ENCODE measurements at places on chromosomes 6 and 20.

- DNase-seq = no peak
These were observed 31.8 kb downstream of the SUN5 start for GRCh38 chr20:32972181-32973076.

- DNase-seq = no peak
These were observed 143.6 kb downstream of the TFAP2B start for GRCh38 chr6:50962213-50962759.

- no peak for DNase-seq
These were observed 105.1 kb upstream of the GPR6 start for GRCh38 chr6:109872968-109873545.

- no peak for DNase-seq
These were observed 9.9 kb downstream of the CCDC167 start for GRCh38 chr6:37489697-37490336.

DNA sequence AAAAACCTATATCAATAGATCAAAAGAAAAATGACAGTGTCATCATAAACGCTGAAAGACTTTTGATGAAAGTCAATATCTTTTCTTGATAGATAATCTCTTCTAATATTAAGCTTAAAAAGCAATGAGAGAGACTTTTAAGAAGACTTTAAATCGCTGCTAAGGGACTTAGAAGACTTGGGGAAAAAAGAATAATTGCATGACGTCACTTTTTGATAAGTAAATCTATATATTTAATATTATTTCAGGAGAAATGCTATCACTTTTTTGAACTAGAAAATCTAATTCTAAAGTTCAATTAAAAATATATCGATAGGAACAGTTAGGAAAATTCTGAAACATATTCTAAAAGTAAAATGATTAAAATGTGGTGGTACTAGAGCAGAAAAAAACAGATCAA, 78.7 kb upstream of the TSHZ2 start:
- no peak for DNase-seq

DNA sequence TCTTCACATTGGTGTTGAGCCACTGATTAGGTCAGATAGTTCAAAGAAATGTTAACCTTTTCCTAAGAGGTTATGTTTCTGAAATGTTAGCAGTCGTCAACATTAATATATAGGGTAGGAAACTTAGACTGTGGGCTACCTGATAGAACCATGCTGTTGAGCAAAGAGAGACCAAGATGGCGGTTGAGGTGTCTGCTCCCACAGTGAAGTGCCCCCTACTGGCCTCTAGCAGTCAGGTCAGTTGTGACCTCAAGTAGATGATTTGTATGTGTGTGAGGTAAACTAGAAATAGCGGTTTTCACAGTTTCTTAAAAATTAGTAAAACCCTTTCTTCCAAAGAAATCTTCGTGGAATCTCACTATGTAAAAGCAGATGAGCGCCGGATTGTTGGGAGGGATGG, 40.3 kb downstream of the MTHFD1L start:
- DNase-seq = no peak

GRCh38 chr20:3798373-3798768, 2.3 kb downstream of the CDC25B start:
- DNase-seq = no peak

DNA sequence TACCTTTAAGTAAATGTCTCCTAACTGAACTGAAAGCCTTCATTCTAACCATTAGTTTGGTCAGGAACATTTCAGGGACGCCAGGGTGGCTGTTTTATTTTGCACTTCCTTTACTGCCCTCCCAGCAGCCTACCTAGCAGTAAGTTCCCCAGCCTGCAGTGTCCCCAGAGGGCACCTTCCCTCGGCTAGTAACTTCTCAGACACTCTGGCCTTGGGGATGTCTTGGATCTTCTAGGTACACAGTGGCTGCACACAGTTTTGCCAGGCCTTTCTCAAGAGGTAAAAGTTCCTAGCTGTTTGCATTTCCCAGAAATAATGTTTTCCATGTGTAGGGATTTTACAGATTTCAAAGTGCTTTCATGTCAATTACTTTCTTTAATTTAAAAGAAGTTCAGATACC, 378 bp upstream of the LAMA2 start:
- no peak for DNase-seq

DNA sequence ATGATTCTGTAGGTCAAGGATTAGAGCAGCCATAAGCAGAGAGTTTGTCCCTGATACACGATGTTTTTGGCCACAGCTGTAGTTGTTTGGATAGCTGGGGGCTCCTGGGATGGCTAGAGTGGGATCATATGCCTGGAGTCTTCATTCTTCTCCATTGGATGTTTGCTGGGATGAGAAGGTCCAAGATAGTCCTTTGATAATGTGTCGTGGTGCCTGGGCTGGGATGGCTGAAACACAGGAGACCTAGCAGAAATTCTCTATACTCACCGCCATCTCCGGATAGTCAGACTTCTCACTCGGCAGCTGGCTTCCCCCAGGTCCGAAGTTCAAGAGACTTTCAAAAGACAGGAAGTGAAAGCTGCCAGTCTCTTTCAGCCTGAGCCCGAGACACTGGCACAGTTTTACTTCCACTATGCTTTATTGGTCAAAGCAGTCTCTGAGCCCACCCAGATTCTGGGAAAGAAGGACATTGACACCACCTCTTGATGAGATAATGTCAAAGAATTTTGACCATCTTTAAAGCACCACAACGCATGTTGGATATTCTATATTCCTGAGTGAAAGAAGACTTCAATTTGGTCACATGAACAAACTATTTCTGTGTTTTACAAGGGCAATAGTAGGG, 16.0 kb downstream of the MARCKS start:
- DNase-seq = no peak

- DNase-seq = no peak
These were observed 18.8 kb downstream of the RTF2 start for GRCh38 chr20:56487216-56487615.

- no peak for DNase-seq
These were observed 404.0 kb downstream of the SMOC2 start for GRCh38 chr6:168844821-168845609.

- DNase-seq = no peak
These were observed 14.5 kb upstream of the MAS1 start for GRCh38 chr6:159876242-159876641.

GRCh38 chr6:139153855-139154254, 19.0 kb downstream of the HECA start:
- no peak for DNase-seq

Data from left renal cortex interstitium (tissue), 4 donors.